HT-29 (cell line): ENCODE measurements at places on chromosomes 16 and 17. TPM values are rescaled to one million over a fixed set of nuclear protein-coding genes. Genes with fewer than 3 reads are reported as not detected.

Gene C17orf50
- total RNA-seq = not detected in 2 replicates

Gene GAST
- not detected in 2 replicates for total RNA-seq

Gene PFN1
- total RNA-seq = 2,317 and 2,656 TPM in 2 replicates

Gene GLP2R
- total RNA-seq = 0.03 TPM in 1 of 2 replicates, not detected in the other

Gene KRT28
- total RNA-seq = not detected in 2 replicates

Gene DNAH2
- total RNA-seq = 0.21 TPM in 1 of 2 replicates, not detected in the other

Gene BAIAP3
- 8.2 and 14.1 TPM in 2 replicates for total RNA-seq

Gene SENP3
- 73.2 and 74.3 TPM in 2 replicates for total RNA-seq

Gene UTS2R
- not detected in 2 replicates for total RNA-seq

Gene OSGIN1
- 14.2 and 16.1 TPM in 2 replicates for total RNA-seq

Gene ARL17B
- total RNA-seq = 4.6 and 9.9 TPM in 2 replicates

Gene TBC1D3K
- total RNA-seq = not detected in 2 replicates
